ENCODE measurements at places on chromosomes 16 and 17. TPM values are rescaled to one million over a fixed set of nuclear protein-coding genes. Genes with fewer than 3 reads are reported as not detected.

PYDC1 gene
- polyA plus RNA-seq, result not detected

CLEC3A gene
- polyA plus RNA-seq, result not detected

SP6 gene
- polyA plus RNA-seq, result 3.0 TPM

MMP28 gene
- polyA plus RNA-seq, result 13.7 TPM

PYY gene
- not detected for polyA plus RNA-seq

DNA sequence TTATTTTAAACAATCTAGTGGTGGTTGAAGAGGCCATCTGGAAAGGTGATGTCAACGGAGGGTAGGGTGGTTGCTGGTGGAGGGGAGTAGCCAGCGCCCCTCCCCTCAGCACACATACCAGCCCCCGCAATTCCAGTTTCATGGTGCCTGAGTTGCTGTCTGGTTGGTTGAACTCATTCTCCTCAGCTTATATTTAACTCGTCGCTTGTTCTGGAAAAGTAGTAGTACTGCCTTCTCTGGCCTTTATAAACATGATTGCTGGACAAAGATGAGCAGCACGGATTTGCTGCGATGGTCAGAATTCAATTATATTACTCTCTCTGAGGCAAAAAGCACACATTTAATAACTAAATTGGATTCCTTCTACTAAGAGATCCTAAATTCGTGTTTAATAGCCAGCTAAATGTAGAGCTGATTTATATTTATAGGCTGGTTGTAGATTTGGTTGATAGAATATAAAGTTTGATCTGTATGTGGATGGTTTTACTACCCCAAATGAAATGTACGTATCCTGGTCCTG, 238.0 kb upstream of the TBX2 start:
- no peak overlapping the region for H3K4me3 ChIP-seq
- no peak for DNase-seq
- H3K27me3 ChIP-seq, result no peaks in the 10 kb centered on the region
- no peak overlapping the region for H3K27ac ChIP-seq
- H3K36me3 ChIP-seq, result no peaks in the 10 kb centered on the region

GRCh38 chr16:20344611-20345010, 7.9 kb downstream of the UMOD start:
- H3K4me3 ChIP-seq, result no peak overlapping the region
- H3K27ac ChIP-seq, result no peak overlapping the region
- no peak for DNase-seq
- no peaks in the 10 kb centered on the region for H3K4me1 ChIP-seq
- no peaks in the 10 kb centered on the region for H3K36me3 ChIP-seq

DNA sequence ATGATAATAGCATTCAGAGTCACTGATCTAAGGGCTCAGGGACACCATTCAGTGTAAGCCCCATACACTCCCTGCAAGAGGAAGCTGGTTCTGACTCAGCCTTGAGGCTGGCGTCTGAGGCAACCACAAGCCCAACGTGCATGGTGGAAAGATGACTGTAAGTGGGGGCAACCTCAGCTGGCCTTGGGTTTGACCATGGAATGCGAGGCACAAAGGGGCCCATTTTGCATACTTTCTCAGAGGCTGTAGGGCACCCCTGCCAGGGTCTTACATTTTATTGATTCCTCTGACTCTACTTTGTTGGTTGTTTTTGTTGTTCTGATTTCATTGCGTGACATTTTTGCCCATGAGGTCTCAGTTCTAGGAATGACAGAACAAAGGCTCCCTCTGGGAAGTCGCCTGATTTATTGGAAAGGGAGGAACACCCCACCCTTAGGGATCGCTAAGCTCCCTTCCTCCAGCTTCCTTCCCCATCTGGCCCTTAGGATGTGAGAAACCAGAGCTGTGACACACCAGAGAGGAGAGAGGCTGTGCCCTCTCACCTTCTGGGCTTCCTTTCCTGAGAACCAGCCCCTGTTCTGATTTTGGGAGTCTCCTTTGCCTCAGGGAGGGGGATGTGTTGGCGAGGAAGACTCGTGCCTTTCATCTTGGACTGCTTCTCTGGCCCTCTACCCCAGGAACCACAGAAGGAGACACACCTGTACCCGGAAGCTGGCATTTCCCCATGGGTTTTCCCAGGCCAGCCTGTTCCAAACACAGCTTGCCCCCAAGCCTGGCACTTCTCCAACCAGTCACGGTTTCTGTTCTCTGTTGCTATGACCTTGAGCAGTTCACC, 5.6 kb upstream of the CIITA start:
- H3K36me3 ChIP-seq, result no peaks in the 10 kb centered on the region
- H3K4me3 ChIP-seq, result no peak overlapping the region
- H3K27me3 ChIP-seq, result peaks cover 20% of the 10 kb centered on the region
- peak overlapping the region; percentile 51 for H3K27ac ChIP-seq
- DNase-seq, result no peak

GRCh38 chr17:77746896-77747554, 211.5 kb upstream of the TNRC6C start:
- no peak overlapping the region for H3K27ac ChIP-seq
- no peak overlapping the region for H3K4me3 ChIP-seq
- H3K4me1 ChIP-seq, result no peaks in the 10 kb centered on the region
- DNase-seq, result no peak

GRCh38 chr17:59002848-59003247, 103.8 kb downstream of the TRIM37 start:
- no peak overlapping the region for H3K27ac ChIP-seq
- H3K4me1 ChIP-seq, result no peaks in the 10 kb centered on the region
- no peak for DNase-seq

- H3K4me3 ChIP-seq, result no peak overlapping the region
- no peak for DNase-seq
- no peak overlapping the region for H3K27ac ChIP-seq
- H3K27me3 ChIP-seq, result no peaks in the 10 kb centered on the region
- H3K4me1 ChIP-seq, result no peaks in the 10 kb centered on the region
- no peaks in the 10 kb centered on the region for H3K36me3 ChIP-seq
These were observed 18.5 kb upstream of the CCL23 start for GRCh38 chr17:36036235-36036634.

DNA sequence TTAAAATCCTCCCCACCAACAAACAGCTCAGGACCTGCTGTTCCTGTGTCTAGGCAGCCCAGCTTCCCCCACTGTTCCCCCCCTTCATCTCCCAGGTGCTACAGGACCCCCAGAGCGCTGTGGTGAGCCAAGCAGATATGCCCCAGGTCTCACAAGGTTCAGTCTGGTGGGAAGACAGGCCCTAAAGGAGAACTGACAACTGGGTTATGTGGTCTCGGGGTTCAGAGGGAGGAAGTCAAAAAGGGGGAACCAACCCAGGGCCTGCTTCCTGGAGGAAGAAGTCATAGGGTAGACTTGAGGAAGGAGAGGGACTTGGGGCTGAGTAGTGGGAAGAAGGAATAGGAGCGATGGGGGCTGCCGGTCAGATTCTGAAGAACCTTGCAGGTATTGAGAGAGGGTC, 2.6 kb downstream of the RIPOR1 start:
- no peak for DNase-seq
- H3K27me3 ChIP-seq, result no peaks in the 10 kb centered on the region
- H3K4me3 ChIP-seq, result no peak overlapping the region
- no peak overlapping the region for H3K27ac ChIP-seq
- H3K4me1 ChIP-seq, result peaks cover 39% of the 10 kb centered on the region

DNA sequence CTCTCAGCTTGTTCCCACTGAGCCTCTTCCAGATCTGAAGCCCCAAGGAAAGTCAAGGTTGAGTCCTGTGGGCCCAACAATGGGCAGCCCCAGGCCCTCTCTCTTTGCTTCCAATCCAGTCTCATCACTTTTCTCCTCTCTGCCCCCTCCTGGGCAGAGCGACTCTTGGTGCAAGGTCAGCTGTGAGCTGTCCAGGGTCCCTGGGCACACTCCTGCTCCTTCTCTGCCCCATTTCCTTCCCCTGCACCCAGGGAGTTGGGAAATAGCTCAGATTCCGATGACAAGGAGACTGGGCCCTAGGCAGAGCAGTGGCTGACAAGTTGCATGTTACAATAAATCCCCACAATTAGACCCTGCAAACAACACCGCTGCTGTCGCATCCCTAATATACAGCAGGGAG, 16.1 kb upstream of the CRHR1 start:
- peaks cover 43% of the 10 kb centered on the region for H3K27me3 ChIP-seq
- H3K36me3 ChIP-seq, result no peaks in the 10 kb centered on the region
- H3K4me3 ChIP-seq, result no peak overlapping the region

- no peak for DNase-seq
- no peaks in the 10 kb centered on the region for H3K36me3 ChIP-seq
- H3K27ac ChIP-seq, result no peak overlapping the region
- H3K4me3 ChIP-seq, result no peak overlapping the region
- no peaks in the 10 kb centered on the region for H3K27me3 ChIP-seq
- H3K4me1 ChIP-seq, result peaks cover 7% of the 10 kb centered on the region
These were observed 5.0 kb downstream of the TBKBP1 start for GRCh38 chr17:47698749-47699535.

GRCh38 chr17:34979153-34979552, 1.2 kb upstream of the LIG3 start:
- no peak for DNase-seq
- no peak overlapping the region for H3K4me3 ChIP-seq
- H3K27me3 ChIP-seq, result no peaks in the 10 kb centered on the region
- peaks cover 18% of the 10 kb centered on the region for H3K4me1 ChIP-seq
- no peak overlapping the region for H3K27ac ChIP-seq
- no peaks in the 10 kb centered on the region for H3K36me3 ChIP-seq
